Bone marrow (tissue), 2 donors: ENCODE measurements at places on chromosomes 2 and 18.

- DNase-seq: no peak
Measured at GRCh38 chr2:96953611-96953978, 32.8 kb downstream of the FAM178B start.

DNA sequence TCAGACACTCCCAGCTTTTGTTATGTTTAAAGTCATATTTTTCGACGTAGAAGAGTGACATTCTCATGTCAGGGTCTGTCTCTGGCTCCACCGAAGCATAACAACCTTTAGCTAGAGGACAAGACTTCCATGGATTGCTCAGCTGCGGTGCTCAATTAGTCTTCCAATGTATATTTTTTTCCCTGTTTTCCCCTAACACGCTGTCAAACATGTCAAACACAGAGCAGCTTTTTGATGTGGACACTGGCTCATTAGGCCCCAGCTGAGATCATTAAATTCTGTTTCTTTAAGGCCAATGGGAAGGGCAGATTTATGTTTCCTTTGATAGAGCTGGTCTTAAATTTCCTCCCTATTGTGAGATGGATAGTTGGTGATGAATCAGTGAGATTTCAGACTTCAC, 525.4 kb downstream of the PIK3C3 start:
- DNase-seq: no peak

GRCh38 chr18:76353500-76353899, 141.5 kb downstream of the ZNF516 start:
- no peak for DNase-seq

DNA sequence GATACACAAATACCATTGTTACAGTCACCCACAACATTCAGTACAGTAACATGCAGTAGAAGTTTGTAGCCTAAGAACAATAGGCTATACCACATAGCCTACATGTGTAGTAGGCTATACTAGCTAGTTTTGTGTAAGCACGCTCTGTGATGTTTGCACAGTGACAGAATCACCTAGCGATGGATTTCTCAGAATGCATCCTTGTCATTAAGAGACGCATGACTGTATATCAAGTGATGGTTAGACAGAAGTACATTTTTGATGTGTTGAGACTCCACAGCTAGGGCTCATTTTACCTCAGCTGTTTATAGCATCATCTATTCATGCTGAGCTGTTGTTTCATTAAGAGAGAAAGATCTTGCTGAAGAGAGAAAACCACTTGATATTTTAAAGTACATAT, 19.4 kb downstream of the PLEKHA3 start:
- no peak for DNase-seq

GRCh38 chr18:10152475-10152874, 238.7 kb downstream of the VAPA start:
- no peak for DNase-seq

- no peak for DNase-seq
Measured at GRCh38 chr2:123362671-123363440, 662.2 kb upstream of the CNTNAP5 start.

DNA sequence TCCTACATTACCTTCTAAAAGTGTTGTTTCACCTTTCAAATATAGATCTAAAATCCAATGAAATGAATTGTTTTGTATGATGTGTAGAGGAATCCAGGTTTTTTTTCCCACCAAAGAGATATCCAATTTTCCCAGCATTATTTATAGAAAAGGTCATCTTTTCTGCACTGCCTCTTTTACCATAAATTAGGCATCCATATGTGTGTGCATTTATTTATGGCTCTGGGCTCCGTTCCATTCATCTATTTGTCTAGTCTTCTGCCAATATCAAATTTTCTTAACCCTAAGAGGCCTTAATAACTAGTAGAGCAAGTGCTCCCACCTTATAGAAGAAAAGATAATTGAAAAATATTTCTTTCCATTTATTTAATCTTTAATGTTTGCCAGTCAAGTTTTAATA, 88.3 kb downstream of the ATAD2B start:
- no peak for DNase-seq

GRCh38 chr2:96888072-96889011, 18.5 kb upstream of the SEMA4C start:
- DNase-seq: no peak

- DNase-seq: no peak
Measured at GRCh38 chr2:201715459-201715858, 17.0 kb upstream of the MPP4 start.

- no peak for DNase-seq
Measured at GRCh38 chr18:39186008-39186407, 1620.4 kb upstream of the CELF4 start.

- DNase-seq: no peak
Measured at GRCh38 chr2:54914637-54915036, 135.6 kb downstream of the RTN4 start.

GRCh38 chr2:206045251-206045650, 40.7 kb downstream of the INO80D start:
- no peak for DNase-seq

- DNase-seq: no peak
Measured at GRCh38 chr2:151771599-151772358, 37.5 kb upstream of the NEB start.

DNA sequence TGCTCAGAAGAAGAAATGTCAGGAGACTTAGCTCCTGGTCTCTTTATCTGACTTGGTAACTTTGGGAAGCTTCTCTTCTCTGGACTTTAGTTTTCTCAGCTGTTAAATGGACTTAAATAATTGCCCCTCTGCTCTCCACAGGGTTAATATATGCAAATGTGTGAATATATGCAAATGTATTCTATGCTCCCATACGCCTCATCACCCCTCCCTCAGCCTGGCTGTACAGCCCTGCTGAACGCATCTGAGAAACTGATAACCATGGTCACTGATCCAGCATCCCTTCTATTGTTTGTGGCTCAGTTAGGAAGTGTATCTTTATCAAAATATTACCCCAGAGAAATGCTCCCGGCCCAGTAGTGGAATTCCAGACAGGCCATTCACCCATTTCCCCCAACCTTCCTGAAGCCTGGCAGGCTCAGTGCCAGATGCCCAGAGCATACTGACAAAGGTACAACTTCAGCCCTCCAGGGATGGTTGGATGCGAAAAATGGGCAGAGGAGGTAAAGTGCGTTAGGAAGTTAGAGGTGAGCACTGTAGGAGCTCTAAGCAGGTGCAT, 103.4 kb downstream of the DYSF start:
- DNase-seq: no peak

GRCh38 chr2:8247905-8248622, 433.8 kb upstream of the ID2 start:
- no peak for DNase-seq

- no peak for DNase-seq
Measured at GRCh38 chr2:86477349-86477748, 36.2 kb downstream of the KDM3A start.

DNA sequence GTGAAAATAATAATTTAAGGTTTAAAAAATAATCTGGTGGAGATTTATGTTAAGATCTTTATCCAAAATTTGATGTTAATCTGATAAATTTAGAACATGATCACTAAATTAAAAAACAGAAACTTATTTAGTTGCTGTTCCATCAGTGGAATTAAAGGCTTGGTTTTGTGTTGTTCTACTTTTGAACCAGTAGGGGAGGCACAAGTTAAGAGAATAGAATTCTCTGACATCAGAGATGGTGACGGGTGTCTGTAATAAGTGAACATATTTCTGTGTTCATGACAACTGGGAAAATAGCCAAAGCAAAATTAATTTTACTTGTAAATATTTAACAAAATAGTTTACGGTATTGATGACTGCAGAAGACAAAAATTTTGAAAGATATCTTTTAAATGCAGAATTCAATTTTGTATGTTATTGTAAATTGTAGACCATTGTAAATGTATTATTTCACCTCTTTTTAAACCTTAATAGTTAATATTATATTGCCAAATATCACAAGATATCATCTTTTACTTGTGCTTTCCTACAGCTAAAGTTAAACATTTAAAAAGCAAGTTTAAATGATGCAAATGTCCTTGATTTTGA, 106.0 kb downstream of the UBR3 start:
- no peak for DNase-seq

- DNase-seq: no peak
Measured at GRCh38 chr2:172208791-172209325, 106.2 kb upstream of the DLX2 start.

GRCh38 chr18:80088823-80089222, 20.2 kb upstream of the ADNP2 start:
- DNase-seq: no peak

DNA sequence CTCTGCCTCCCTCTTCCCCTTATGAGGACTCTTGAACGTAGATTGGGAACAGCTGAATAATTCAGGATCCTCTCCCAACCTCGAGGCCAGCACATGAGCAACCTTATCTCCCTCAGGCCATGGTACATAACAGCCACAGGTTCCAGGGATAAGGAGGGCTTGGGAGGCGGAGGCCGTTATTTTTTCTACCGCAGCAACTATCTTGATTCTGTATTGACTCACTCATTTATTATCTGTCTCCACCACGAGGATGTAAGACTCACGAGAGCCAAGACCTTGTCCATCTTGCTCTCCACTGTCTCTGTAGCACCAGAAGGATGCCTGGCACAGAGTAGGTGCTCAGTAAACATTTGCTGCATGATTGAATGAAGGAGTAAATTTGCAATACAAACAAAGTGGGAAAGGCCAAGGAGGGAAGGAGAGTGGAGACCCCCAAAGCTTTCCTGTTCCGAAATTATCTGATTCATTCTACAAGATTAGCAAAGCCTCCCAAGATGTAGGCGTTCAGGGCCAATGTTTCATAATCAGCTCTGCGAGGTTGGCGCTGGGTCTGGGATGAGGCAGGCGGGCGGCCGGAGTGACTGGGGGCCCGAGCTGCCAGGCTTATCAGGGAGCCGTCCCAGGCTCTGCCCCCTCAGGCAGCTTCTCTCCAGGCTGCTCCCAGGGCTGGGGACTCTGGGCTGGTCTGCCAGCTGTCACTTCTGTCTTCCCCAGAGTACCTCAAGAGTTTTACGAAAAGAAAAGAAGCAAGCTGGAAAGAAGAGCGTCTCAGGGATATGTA, 31.6 kb downstream of the INPP5D start:
- DNase-seq: no peak

DNA sequence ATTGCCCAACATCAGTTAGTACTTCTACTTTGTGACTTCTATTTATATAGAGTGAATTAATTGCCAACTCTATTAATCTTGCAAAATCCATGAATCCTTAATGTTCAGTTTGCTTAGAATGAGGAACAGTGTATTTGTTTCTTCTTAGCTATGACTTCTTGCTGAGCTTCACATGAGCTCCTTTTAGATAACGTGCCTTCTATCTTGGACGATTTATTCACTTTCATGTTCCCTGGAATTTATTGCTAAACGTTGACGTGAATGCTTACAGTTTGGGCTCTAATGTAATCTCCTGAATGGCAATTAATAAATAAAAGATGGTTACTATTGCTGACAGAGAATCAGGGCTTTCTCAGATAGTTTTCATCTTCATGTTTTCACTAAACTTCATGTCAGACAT, 384.5 kb upstream of the NRP2 start:
- DNase-seq: no peak

DNA sequence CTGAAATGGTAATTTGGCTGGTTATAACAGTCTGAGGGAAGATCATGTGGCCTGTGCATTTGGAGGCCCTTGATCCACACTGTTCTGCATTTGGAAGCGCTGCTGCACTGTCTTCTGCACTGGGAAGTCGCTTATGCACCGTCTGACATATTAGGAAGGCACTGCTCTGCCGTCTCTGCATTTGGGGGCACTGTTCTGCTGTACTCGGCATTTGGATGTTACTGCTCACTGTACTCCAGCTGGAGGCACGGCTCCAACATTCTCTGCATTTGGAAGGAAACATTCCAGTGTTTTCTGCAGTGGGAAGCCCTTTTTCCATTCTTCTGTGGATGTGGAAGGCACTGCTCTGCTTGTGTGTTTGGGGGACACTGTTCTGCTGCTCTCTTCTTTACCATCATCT, 9.6 kb upstream of the PROM2 start:
- no peak for DNase-seq

DNA sequence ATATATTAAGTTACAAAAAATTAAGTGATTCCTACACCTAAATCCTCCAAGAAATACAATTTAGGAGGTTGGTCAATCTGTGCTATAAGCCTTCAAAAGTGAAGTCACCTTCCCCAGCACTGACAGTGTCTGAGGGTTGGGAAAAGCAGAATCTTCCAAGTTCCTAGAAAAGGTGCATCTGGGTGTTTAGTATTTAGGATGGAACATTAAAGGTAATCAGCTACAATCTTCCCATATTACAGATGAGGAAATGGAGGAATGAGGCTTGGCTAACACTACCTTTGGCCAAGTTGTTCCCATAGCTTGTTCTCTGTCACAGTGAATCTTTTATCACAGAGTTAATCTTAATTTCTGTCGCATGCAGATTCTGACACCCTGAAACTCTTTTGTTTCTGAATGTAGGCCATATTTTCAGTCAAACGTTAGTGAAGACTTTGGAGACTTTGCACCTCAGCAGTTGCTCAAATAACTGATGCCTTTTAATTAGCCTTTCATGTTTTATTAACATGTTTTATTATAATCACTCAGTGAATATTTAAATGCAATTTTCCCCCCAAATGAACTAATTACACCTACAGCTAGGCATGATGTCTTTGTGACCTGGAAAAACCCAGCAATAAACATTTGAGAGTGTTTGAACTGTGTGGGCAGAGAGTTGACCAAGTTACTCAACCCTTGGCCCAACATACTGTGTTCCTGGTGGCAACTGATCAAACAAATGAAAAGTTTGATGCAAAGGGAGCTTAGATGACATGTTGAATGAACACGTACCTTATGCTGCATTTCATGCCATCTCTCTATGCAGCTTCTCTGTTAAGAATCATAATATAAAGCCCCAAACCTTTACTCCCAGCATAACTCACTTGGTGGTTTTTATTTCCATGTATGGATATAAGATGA, 17.6 kb downstream of the FN1 start:
- DNase-seq: no peak

GRCh38 chr18:38496222-38496793, 930.7 kb upstream of the CELF4 start:
- DNase-seq: no peak
